Activated CD4-positive, CD25-positive, alpha-beta regulatory T cell treated with anti-CD3 and anti-CD28 coated beads, Interleukin-2, amount 50 U/mL, for 72 hours (primary cell): ENCODE measurements at places on chromosomes 7 and 10.
A peak's percentile ranks its signal among the peaks of the same experiment; 100 is the strongest.

- DNase-seq: peak; percentile 38
Observed at GRCh38 chr7:921581-922333, 32.7 kb downstream of the ADAP1 start.

GRCh38 chr10:77106676-77107075, 530.9 kb downstream of the KCNMA1 start:
- DNase-seq: no peak

GRCh38 chr7:155765458-155765857, 46.8 kb downstream of the SHH start:
- no peak for DNase-seq

DNA sequence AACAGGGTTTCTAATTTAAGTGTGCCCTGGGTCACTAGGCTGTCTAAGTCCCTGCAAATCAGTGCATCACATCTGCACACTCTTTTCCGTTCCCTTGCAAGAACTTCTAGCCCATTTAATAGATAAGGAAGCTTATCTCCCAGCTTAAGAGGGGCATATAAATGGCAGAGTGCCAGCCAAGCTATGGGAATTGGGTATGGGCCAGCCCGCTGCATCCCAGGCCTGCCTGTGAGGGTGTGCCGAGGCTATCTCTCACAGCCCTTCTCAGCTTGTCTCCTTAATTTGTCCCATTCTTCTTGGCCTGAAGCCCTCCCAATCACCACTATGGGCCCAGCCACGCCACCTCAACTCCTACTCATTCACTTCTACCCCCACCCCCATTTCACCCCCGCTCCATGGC, 14.7 kb downstream of the AQP1 start:
- no peak for DNase-seq

DNA sequence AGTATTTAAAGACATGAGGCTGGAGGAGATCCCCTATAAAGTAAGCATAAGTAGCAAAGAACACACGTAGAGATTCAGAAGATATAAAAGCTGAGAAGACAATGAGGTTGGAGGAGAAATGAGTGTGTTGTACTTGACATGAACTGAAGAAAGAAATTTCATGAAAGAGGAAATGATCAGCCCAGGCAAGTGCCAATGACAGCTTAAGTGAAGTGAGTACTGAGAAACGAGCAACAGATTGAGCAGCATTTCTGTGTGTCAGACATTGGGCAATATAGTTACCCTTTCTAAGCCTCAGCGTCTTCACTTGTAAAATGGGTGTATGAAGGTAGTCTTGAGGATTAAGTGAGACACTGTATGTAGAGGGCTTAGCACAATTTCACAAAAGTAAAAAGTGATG, 4.8 kb upstream of the LIPA start:
- no peak for DNase-seq

GRCh38 chr10:127252818-127253217, 56.4 kb upstream of the INSYN2A start:
- DNase-seq: no peak
